NCI-H510A (cell line): ENCODE measurements at places on chromosomes 6 and 20.

- DNase-seq, result no peak
Observed at GRCh38 chr6:81553216-81553615, 199.3 kb downstream of the TENT5A start.

GRCh38 chr6:135087403-135087802 lies 32.8 kb upstream of the HBS1L start:
- DNase-seq, result no peak

- DNase-seq, result no peak
Observed at GRCh38 chr6:164108869-164109769, 694.6 kb downstream of the QKI start.

- DNase-seq, result no peak
Observed at GRCh38 chr6:150600010-150600300, 270 bp downstream of the PLEKHG1 start.

- DNase-seq, result peak; percentile 88
Observed at GRCh38 chr6:123997223-123997622, 193.6 kb downstream of the NKAIN2 start.

GRCh38 chr6:159808647-159809046 lies 8.6 kb downstream of the PNLDC1 start:
- no peak for DNase-seq

GRCh38 chr20:45843506-45843905 lies 9.9 kb downstream of the SNX21 start:
- DNase-seq, result no peak

- no peak for DNase-seq
Observed at GRCh38 chr20:5150226-5151076, 23.6 kb downstream of the CDS2 start.

GRCh38 chr6:122285292-122285913 lies 114.0 kb upstream of the HSF2 start:
- DNase-seq, result no peak

- no peak for DNase-seq
Observed at GRCh38 chr6:143675382-143675900, 2.3 kb upstream of the PHACTR2 start.

GRCh38 chr20:51628533-51629398 lies 86.2 kb upstream of the NFATC2 start:
- DNase-seq, result no peak

GRCh38 chr6:73743556-73743955 lies 47.6 kb downstream of the CD109 start:
- no peak for DNase-seq

DNA sequence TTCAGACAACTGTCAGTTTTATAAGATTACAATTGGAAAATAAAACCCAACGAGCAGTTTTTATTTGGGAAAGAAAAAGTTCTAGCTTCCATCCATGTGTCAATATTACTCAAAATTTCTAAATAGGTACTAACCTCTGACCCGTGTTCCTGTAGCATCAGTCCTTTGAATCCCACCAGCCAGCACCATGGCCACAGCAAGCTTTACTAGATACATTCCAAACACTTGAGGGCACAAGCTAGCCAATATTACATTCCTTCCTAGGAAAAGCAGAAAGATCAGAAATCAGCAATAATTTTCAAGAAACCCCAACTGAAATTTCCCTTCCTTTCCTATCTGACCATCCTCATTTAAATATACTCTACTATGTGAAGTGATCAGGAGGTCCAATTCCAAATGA lies 19.2 kb downstream of the ASF1A start:
- no peak for DNase-seq

GRCh38 chr6:116287689-116288282 lies 8.1 kb upstream of the TSPYL1 start:
- no peak for DNase-seq

- no peak for DNase-seq
Observed at GRCh38 chr20:40945754-40946450, 82.7 kb upstream of the TOP1 start.

DNA sequence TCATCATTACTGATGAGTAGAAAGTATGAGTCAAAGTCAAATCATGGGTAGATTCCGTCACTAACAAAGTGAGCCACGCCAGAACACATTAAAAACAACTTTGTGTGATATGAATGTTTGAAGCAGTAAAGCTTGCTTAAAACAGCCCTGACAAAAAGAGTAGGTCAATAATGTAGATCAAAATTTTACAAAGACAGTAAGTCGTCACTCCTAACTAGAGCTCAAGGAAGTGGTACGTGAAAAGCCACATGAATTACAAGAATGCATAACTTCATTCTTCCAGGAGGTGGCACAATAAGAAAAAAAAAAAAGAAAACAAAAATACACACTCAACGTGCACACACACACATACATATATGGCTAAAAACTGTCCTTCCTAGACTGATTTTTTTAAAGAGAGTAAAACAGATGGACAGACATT lies 69.9 kb downstream of the HACE1 start:
- DNase-seq, result no peak

GRCh38 chr6:26597821-26598220 lies 1.1 kb downstream of the ABT1 start:
- peak; percentile 3 for DNase-seq

GRCh38 chr20:826695-827323 lies 6.7 kb upstream of the FAM110A start:
- no peak for DNase-seq

- DNase-seq, result no peak
Observed at GRCh38 chr20:49630396-49630951, 62.5 kb upstream of the PTGIS start.

DNA sequence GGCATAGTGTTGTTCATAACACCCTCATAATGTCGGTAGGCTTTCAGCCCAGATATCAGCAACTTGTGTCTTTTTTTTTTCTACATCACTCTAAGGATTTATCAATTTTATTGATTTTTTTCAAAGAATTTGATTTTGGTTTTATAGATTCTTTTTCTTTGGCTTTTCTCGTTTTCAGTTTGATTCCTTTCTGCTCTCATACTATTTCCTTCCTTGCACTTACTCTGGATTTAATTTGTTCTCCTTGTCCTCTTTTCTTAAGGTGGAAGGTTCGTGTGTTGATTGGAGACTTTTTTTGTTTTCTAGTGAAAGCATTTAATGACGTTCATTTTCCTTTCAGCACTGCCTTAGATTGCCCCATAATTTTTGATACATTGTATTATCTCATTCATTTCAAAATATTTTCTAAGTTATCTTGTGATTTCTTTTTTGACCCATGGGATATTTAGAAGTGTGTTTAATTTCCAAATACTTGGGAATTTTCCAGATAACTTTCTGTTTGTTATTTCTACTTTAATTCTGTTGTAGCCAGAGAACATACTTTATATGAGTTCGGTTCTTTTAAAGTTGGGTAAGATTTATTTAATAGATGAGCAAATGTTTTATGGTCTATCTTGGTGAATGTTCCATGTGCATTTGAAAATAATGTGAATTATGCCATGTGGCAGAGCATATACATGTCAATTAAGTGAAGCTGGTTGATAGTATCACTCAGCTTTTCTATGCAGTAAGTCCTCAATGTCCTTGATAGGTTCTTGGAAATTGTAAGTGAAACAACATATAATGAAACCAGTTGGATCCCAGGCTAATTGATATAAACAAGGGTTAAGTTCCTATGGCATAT lies 62.8 kb downstream of the IRF4 start:
- no peak for DNase-seq

DNA sequence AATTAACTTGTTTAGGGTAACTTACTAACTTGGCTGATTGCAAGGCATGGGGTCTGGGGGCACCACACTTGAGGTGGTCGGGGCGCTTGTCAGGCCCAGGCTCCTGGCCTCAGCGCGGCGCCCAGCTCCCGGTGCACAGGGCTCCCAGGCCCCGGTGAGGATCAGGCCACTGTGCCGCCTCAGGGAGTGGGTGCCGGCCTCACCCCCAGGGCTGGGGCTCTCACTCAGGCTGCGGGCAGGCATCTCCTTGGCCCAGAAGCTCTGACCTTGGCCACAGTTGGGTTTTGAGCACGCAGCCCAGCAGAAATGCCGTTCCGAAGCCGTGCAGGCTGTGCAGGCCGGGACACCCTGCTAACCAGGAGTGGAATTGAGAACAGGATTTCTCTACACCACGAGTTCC lies 37.8 kb upstream of the BHLHE23 start:
- DNase-seq, result no peak

DNA sequence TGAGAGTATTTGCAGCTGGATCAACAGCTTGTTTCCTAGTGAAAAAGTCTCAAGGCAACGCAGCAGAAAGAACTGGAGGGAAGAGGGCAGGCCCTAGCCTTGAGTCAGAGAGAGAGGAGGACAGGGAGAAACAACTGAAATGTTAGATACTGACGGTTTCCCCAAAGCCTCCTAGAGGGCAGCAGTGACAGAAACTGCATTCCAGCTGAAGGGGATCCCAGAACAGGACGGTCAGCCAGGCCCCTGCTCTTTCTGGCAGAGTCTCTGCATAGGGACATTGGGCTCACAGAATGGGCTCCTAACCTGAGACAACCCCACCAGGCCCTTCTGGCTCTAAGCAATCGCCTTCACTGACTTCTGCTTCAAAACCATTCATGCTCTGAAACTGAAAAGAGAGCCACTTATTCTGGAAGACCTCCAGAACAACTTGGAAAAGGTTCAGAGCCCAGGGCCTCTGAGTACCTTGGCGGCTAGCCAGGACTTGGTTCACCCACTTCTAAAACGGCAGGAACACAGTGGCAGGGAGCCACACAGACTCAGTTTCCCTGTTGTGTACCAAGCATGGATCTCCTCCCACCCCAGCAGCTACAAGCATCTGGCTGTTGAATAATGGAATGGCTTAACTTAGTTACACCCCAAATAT lies 72.9 kb downstream of the PSMB1 start:
- no peak for DNase-seq

DNA sequence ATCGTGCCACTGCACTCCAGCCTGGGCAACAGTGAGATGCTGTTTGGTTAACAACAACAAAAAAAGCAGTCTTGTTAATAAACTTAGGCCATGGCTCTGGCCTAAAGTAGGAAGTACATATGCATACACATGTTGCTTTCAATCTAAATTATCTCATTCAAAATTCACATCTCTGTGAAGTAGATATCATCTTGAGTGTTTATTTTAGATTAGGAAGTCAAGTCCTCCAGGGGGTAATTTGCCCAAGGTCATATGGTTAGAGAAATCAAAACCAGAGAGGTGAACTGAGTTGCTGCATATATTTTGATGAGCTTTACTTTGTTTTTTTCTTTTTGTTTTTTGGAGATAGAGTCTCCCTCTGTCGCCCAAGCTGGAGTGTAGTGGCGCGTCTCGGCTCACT lies 52.8 kb downstream of the B4GALT5 start:
- DNase-seq, result no peak

- peak; percentile 73 for DNase-seq
Observed at GRCh38 chr20:10541668-10542411, 106.7 kb downstream of the SLX4IP start.

DNA sequence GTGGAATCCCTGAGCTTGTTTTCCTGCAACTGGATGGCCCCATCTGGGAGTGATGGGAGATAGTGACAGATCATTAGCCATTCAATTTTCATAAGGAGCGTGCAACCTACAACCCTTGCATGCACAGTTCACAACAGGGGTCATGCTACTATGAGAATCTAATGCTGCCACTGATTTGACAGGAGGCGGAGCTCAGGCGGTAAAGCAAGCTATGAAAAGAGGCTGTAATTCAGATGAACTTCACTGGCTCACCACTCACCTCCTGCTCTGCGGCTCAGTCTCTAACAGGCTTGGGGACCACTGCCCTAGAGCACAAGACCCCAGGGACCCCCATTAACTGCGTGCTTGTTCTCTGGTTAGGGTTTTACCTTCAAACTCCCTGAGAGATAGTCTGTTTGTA lies 12.4 kb upstream of the TREML4 start:
- DNase-seq, result no peak

GRCh38 chr6:49933526-49933925 lies 30.4 kb downstream of the DEFB114 start:
- DNase-seq, result no peak

GRCh38 chr6:127205036-127205435 lies 61.6 kb upstream of the RNF146 start:
- no peak for DNase-seq

DNA sequence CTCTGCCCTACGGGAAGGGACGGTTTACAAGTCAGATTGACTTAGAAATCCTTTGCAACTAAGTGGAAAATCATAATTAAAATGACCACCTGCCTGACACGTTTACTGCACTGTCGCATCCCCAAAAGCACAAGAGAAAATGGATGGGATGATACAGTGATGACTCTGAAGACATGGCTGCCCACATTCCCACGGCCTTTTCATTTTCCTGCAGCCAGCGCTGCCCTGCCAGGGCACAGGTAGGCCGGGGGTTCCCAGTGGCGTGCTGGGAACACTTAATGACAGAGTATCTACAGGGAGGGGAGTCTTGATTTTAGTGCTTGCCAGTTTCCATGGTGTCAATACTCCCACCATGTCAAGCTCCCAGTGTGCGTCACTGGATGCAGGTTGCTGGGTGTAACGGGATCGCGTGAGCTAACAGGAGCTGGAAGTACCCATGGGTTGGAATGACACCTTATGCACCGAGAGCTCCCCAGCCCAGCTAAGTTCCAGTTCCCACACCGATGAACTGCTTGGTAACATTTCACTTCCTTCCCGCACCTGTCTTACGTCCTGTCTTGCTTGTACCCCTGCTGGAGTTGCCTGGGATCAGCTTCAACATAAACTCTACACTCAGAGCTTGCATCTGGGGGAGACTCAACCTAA lies 129.0 kb downstream of the ANKRD60 start:
- no peak for DNase-seq

DNA sequence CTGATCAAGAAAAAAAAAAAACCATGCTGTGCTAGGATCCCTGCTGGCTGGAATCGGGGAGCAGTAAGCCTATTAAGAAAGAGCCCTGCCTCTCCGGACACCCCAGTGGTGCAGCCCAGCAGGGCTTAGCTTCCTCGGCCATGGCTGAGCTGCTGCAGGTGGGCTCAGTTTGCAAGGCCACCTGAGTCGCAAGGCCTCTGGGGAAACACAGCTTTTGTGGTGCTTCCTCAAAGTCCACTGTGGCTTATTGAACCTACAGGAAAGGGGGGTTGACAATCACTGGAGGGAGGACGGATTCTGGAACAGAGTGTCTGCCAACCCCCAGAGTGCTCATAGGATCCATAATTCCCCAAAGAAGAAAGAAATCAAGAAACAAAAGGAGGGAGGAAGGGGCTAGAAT lies 240.8 kb downstream of the SMOC2 start:
- DNase-seq, result no peak

GRCh38 chr6:43771210-43771857 lies 1.3 kb downstream of the VEGFA start:
- peak; percentile 62 for DNase-seq

DNA sequence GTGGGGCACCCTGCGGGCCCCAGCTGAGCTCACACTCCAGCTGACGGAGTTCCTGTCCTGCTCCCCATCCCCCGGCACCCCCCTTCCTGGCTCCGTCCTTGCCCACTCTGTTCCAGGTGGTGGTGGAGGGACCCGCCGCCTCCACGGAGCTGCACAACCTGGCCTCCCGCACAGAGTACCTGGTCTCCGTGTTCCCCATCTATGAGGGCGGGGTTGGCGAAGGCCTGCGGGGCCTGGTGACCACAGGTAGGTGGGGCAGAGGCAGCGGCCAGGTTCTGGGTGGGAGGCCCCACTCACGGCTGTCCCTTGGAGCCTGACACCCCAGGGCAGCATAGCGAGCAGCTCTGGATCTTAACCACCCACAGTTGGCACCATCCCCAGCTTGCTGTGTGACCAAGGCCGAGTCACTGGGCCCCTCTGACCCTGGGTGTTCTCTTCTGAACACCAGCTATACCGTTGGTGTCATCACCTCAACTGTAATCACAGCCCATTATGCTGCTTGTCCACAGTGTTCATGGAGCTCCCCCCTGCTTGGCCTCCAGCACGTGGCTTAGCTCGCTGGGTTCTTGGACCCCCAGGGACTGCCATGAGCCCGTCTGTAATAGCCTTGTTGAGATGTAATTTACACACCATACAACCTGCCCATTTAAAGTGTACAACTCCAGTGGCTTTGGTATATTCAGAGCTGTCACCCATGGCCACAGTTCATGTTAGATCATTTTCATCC lies 17.4 kb downstream of the COL20A1 start:
- DNase-seq, result no peak
